Kidney tubule cell (primary cell): ENCODE measurements at places on chromosomes 6 and 20.

- DNase-seq, result no peak
Observed at GRCh38 chr6:98880486-98880885, 46.1 kb downstream of the POU3F2 start.

- peak; percentile 100 for DNase-seq
Observed at GRCh38 chr6:151044465-151045441, 179.3 kb downstream of the MTHFD1L start.

DNA sequence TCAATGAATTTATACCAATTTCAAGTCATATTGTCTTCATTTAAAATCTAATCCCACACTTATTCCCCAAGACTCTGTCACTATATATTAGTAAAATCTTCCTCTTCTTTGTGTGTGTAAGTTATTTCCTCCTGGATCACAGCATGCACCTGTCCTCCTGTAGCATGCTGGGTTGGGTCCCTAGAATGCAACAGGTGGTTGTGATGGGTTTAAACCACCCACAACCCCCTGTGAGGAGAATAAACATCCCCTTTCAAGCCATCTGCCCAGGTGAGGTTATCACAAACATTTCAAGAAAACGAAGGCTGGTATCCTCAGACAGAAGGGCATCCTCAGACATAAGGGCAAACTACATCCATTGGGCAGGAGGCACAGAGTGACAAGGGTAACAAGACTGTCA lies 26.4 kb downstream of the DZANK1 start:
- DNase-seq, result no peak

GRCh38 chr6:135876058-135876457 lies 24.6 kb downstream of the PDE7B start:
- no peak for DNase-seq

GRCh38 chr6:127907960-127908640 lies 7.2 kb upstream of the THEMIS start:
- DNase-seq, result no peak

GRCh38 chr20:17925141-17925939 lies 43.3 kb downstream of the SNX5 start:
- DNase-seq, result no peak

DNA sequence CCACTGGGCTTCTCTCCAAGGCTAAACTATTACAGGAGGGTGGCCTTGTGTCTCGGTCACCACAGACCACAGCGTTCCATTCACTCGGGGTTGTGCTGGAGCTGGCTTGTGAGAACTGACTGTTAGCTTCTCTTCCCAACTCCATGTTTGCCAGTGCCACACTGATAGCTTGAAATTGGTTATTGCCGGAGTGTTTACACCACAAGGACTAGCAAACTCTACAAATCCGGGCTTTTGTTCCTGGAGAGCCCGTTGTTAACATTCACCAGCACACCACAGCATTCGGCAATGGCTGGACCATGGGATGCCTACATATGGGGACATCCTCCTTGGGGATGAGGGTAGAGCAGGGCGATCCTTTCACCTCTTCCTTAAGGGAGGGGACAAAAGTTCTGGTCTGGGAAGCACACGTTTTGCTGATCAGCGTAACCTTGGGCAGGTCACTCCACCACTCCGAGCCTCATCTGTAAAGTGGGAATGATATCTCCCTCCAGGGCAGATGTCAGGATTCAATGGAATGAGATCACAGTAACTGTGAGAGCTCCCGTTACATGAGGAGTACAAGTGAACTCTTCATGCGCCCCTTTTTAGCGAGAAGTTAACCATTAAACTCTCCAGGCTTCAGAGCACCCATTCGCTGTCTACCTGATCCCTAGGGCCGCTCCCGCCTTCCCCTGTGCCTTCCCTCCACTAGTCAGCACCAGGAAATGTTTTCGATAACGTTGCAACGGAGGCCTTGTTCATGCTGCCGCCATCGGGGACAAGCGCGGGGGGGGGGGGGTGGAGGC lies 41.7 kb upstream of the TTPAL start:
- DNase-seq, result peak; percentile 27
